ENCODE measurements at places on chromosomes 5 and 9.

DNA sequence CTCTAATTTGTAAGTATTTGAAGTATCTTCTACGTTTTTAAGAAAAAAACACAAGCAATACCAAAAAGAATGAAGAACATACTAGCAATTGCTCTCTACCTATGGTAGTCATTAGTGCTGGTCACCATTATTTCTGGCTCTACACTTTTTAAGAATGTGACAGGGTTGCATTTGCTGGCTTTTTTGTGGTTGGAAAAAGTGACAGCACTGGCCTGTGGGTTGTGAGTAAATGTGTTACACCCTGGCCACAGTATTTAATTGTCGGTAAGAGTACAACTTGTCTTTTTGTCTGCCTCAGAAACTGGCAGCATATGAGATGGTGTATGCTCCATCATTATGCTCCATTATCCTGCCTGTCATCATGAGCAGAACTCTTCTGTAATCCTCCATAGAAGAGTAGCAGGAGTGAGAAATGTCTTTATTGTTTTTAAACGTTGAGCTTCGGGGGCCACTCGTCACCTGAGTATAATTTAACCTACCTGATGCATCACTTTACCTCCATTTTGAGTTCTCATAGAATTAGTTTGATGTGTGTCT lies 449.8 kb downstream of the ISL1 start:
- DNase-seq: no peak

- DNase-seq: no peak
Observed at GRCh38 chr9:88829276-88829675, 162.0 kb upstream of the S1PR3 start.

DNA sequence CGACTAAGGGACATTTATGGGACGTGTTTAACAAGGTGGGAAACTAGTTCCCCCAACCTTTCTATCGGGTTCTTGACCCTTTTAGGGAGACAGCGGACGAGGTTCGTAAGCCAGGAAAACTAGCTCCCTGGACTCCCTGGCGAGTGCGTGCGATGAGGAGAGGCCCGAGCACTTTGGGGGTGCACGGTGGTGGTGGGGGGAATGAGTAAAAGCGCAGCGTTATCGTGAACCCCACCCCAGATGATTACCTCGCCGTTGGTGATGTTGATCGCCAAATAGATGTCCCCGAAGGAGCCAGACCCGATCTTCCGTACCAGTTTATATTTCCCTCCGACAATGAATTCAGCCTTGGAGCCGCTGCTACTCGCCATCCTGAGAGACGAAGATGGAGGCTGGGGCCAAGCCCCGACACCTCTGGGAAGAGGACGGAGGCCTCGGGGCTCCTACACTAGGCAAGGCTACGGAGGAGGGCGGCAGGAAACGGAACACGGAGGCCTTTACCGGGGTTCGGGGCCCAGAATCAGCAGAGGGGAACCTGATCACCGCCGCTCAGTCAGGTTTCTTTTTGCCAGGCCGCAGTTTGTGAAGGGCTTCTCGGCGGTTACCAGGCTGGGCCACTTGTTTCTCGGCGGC lies 529 bp downstream of the CSNK1A1 start:
- no peak for DNase-seq

DNA sequence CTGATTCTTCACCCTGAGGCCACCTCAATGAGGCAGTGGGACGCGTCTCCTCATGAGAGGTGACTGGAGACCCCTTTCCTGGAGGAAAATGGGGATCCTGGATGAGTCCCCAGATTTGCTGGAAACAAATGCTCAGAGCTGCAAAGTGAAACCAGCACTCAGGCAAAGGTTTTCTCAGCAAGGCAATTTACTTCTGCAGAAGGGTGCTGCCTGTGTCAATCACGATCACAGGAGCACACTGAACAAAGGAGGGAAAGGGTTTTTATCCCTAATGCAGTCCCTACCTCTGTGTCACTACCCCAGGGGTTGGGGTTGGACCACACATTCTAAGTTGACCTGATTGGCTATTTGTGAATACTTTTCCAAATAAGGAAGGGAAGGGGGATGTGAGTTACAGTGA lies 69.9 kb upstream of the CDK20 start:
- DNase-seq: no peak

GRCh38 chr5:172568308-172568910 lies 72.7 kb upstream of the NEURL1B start:
- DNase-seq: no peak

- no peak for DNase-seq
Observed at GRCh38 chr9:35759795-35760194, 5.7 kb upstream of the MSMP start.

DNA sequence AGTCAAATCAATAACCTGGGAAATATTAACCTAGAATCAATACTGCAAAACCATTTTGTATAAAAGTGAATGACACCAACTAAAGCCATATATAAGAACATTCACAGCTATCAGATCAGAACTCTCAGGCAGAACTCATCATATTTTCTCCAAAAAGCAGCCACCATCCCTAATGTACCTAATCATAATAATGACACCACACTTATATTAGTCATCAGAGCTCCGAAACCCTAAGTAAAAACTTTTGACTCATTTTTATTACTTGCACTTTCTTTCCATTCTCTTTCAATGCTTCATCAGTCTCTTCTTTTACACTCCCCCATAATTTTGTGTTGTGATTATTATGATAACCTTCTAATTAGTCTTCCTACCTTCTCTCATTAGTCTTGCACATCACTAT lies 45.3 kb downstream of the INSL6 start:
- DNase-seq: no peak

DNA sequence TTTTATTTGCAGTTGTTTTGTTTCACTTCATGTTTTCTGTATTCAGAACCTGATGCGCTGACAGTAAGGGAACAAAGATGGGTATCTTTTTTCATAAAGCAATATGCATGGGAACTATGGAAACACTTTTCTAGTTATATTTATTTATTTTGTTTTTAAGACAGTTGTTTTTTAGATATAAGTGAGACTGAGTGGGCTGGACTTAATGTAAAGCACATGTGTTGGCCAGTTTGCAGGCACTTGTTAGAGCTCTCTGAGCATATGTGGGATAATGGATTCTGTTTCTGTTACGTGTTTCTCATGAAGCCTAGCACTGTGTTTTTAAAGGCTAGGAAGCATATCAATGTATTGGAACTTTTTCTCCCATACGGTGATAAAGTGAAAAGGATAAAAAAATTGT lies 164.1 kb downstream of the PRR16 start:
- no peak for DNase-seq

DNA sequence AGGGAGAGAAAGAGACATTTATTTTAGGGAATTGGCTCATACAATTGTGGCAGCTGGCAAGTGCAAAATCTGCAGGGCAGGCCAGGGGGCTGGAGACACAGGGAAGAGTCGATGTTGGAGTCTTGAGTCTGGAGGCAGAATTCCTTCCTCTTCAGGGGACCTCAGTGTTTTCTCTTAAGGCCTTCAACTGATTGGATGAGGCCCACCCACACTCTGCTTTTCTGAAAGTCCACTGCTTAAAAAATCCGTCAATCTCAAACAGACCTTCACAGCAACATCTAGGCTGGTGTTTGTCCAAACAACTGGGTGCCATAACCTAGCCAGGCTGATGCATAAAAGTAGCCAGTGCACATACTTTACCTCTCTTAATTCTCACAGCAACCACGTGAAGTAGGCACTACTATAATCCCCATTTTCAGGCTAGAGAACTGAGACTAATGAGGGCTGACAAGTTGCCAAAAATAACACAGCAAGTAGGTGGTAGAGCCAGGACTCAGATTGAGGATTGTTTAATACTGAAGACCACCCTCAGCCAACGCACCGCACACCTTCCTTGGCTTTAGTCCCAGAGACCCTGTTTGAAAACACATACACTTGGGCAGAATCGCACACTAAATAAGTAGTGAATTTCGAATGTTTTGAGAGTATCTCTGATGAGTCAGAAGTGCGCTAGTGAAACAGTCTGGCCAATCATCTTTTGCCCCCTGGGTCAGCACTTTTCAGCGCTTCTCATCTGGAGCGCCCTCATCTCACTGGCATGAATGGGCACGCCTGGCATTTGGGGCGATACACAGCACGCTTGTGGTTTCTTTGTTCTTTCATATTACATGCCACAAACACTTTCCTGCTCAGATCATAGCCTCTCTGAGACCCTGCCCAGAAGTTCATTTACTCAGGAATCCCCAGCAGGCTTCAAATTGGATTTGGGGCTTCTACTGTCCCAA lies 591.4 kb downstream of the CCDC171 start:
- DNase-seq: no peak

DNA sequence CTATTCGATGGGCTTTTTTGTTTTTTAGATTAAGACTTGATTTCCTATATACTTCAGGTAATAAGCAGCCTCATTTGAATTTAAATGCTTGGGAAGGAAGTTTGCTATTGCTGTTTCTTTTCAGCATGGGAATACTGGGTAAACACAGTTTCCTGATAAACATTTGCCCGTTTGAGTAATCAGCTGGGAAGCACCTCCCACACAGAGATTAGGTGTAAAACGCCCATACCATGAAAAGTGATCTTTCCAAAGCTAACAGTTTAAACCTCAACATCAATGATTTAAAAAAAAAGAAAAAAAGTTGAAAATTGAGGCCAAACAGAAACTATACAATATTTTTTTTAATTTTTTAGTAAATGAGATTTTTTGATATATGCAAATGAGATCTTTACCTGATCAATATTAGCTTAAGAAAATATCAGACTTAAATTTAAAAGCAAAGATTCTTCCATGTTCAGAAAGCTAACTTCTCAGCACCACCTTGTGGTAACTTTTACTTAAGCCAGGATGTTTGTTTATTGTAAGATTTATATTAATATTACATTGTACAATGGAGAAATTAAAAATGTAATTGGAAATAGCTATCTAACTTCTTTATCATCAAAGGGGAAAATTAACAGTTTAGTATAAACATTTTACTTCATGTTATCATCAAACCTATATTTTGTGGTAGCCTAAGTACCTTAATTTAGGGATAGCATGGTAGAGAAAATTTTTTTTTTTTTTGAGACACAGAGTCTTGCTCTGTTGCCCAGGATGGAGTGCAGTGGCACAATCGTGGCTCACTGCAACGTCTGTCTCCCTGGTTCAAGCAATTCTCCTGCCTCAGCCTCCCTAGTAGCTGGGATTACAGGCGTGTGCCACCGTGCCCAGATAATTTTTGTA lies 39.8 kb downstream of the F2RL2 start:
- DNase-seq: peak; percentile 33

GRCh38 chr5:82847562-82847961 lies 229.6 kb downstream of the TMEM167A start:
- DNase-seq: no peak

- no peak for DNase-seq
Observed at GRCh38 chr5:175847503-175847902, 23.9 kb upstream of the CPLX2 start.

DNA sequence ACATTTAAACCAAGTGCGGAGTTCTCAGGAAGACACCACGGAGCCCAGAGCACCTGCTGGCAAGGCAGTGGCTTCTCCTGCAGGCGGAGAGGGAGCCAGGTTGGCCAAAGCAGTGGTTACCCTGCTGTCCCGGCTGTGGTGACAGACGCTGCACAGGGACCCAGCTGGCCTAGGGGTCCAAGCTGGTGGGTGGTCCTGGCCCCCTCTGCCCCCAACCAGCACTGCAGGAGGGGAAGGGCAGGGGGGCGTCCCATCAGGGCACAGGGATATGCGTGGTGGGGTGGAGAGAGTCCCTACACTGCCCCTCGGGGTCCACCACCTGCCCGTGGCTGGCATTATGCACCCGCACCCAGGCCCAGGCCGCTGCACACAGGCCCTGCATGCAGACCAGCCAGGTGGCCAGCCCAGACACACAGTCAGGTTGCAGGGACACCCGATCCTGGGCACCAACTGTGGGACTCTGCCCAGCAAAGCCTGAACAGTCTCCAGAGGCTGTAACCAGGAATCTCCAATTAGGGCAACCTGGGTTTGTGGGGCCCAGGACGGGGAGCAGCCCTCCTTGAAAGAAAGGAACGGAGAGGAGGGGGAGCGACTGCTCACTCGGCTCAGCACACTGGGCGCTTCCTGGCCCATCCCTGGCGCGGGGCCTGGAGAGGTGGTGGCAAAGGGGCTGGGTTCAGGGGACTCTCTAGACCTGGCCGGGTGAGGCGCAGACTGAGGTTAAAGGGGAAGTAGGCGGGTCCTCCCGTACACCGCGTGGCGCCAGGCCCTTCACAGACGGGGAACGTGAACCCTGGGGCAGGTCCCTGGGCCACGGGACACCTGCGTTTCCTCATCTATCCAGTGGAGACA lies 46.3 kb downstream of the NACC2 start:
- no peak for DNase-seq

GRCh38 chr9:133403766-133404453 lies 13.9 kb downstream of the REXO4 start:
- DNase-seq: peak; percentile 62

DNA sequence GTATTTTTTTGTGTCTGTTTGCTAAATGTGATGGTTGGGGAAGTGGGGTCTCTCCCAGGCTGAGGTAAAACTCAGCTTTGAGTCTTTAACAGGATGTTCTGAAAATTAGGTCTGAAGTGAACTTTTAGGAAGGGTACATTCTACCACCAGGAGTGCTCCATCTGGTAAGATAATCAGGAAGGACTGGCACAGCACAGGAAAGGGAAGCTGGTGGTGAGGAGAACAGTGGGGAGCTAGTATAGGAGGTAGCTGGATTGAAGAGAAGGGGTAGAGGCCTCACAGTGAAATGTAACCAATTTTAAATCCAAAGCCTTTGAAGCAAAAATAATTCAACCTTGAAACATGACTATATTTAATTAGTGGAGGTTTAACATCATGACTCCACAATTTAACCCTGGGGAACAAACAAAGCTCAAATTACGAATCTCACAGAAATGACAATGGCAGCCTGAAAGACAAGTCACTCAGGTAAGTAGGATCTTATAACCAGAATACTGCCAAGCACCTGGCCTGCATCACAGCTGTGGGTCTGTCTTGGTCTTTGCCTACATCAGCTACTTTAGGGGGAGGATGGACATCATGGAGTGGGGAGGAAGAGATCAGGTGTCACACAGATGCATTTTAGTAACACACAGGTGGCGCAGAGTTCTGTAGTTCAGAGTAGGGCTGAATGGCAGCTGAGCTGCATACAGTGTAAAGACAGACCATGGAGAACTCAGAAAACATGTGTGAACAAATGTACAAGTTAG lies 445.3 kb downstream of the DMRT2 start:
- DNase-seq: no peak

GRCh38 chr5:177966009-177966838 lies 29.8 kb downstream of the PROP1 start:
- DNase-seq: no peak

DNA sequence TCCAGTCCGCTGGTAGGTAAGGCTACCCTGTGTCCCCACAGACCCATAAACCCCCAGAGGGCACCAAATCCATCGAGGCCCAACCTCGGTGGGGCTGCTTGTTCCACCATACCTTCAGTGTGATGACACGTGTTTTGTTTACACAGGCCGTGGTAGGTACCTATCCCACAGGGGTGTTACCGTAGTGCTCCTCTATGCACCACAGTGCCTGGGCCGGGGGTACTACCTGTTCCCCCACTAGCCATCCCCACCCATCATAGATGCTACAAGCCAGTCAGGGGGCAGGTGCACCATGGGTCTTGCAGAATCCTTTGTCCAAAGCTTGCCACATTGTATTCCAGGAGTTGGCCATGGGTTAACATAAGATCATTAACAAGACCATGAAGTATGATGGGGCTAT lies 796.2 kb downstream of the EFNA5 start:
- DNase-seq: no peak

- no peak for DNase-seq
Observed at GRCh38 chr5:133959643-133960042, 8.8 kb downstream of the C5orf15 start.

GRCh38 chr5:31496301-31496700 lies 35.6 kb downstream of the DROSHA start:
- DNase-seq: no peak
